ENCODE measurements at places on chromosomes 3 and 15.

DNA sequence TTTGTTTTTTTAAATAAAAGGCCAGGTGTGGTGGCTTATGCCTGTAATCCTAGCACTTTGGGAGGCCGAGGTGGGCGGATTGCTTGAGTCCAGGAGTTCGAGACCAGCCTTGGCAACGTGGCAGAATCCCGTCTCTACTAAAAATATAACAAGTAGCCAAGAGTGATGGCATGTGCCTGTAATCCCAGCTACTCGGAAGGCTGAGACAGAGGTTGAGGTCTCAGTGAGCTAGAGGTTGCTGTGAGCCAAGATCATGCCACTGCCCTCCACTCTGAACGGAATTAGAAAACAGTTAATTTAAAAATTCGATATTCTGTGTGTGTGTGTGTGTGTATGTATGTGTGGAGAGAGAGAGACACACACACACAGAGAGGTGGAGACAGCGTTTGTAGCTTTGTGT lies 58.8 kb downstream of the TCF12 start:
- DNase-seq = no peak

DNA sequence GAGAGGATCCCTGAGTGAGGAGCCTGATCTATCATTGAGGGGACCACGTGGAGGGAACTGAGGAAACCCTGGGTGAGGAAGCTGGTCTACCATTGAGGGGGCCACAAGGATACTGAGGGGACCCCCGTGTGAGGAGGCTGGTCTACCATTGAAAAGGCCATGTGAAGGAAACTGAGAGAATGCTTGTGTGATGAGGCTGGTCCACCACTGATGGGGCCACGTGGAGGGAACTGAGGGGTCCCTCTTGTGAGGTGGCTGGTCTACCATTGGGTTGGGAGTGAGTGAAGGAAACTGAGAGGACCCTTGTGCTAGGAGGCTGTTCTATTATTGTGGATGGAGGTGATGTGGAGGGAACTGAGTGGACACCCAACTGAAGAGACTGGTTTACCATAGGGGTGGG lies 161.3 kb downstream of the FBLN2 start:
- DNase-seq = peak; percentile 27

GRCh38 chr3:145209561-145209960 lies 951.4 kb downstream of the PLOD2 start:
- DNase-seq = no peak

DNA sequence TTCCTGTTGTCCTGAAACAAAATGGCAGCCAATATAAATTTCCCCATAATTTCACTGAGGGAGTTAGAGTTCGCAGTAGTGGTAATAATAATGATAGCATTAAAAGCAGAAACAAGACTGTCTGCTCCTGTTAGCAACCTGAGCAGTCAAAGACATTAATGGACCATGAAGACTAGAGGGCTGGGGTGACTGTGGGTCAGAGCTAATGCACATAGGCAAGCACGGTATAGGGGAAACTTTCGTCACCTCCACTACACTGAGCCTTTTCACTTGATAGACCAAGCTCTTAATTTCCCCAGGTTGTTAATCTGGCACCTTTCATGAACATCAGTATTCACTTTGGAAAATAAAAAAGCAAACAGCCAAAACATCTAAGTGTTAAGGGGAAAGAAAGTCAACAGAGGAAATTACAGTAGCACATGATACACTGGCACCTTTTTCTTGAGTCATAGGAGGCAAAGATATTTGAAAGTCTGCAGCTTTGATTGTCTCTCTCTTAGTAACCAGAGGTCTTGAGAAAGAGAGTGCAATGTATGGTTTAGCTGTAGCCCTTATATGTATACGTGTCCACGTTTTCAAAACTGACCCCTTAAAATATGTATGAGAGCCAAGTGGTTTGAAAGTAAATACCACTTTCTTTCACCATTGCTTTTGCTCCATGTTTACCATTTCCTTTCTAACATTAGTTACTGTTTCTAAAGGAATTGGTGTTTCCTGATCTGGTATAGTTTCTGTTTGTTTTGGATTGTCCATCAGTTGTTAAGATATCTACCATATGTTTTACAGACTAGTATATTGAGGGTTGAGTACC lies 104.8 kb downstream of the FILIP1L start:
- no peak for DNase-seq

DNA sequence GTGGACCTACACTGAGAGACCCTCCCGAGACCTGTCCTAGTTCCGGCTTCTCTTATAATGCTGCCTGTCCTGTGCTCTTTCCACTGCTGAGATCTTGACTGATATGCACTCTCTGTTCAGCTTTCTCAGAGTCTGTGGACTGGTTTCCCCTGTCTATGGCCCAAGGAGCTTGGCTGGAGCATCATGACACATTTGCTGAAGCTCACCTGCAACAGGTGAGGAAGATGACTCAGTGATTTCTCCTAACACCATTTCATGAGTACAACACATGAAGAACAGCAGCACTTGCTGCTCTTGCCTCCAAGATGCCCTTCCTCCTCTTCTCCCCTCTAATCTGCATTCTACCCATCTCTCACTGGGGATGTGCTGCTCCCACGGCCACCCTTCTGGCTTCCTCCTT lies 92.1 kb downstream of the DUT start:
- no peak for DNase-seq

GRCh38 chr3:148790851-148791735 lies 36.5 kb upstream of the CPB1 start:
- DNase-seq = no peak
